ENCODE measurements at places on chromosomes 12 and 14.

GRCh38 chr14:100078997-100079725 is 13.9 kb downstream of the EVL start:
- DNase-seq: no peak

GRCh38 chr12:53050426-53051057 is 677 bp downstream of the TNS2 start:
- no peak for DNase-seq

GRCh38 chr14:49585803-49586672 is at the start of gene RPS29:
TSS of gene RPS29 (minus strand) at chr14:49586380. CDS start at chr14:49586346, 34 bp downstream.
- peak; percentile 100 for DNase-seq

DNA sequence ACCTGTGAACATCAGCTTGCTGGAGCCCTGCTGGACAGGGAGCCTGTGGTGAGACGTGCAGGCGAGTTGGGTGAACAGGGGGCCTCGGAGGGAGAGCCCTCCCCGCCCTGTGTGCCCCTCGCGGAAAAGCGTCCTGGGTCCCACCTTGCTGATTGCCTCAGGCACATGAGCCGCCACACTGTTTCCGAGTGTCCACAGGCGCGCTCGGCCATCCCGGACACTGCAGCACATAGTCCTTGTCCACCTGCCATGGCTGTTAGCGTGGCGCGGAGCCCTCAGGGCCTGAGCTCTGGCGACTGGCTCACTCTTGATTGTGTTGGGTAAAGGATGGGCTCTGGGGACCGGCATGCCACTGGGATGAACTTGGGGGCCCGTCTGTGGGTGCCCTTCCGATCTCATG is 40.0 kb downstream of the PACS2 start:
- no peak for DNase-seq

- no peak for DNase-seq
Measured at GRCh38 chr14:68060198-68060597, 240.6 kb downstream of the RAD51B start.

DNA sequence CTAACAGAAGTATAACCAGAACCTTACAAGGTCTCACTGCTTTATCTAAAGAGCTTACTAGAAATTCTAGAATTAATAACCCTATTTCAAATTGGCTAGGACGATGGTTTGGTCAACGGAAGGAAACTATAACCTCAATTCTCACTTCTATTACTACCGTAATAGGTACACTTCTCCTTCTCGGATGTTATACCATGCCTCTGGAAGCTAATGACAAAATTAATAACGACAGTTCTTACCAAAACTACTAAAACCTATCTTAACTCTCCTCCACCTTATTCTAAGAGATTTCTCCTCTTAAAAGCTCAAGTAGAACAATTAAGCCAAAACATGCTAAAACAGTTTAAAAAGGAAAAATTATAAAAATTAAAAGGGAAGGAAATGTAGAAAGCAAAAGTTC is 23.7 kb upstream of the UBC start:
- no peak for DNase-seq

DNA sequence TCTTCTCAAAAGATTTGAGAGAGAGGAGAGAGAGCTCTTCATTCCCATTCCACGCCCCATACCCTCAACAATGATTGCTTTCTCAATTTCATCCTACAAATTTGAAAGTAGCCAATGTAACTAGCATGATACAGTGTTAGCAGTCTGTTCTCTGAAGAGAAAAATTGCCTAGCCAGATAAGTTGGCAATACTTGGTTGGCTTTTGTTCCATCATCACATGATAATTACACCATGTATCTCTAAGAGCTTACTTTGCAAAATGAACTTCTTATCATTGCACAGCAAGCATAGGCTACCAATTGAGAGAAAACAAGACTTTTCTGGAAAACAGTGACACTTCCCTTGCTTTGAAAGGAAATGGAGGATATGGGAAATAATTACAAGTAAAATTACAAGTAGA is 68.9 kb downstream of the FSCB start:
- no peak for DNase-seq

DNA sequence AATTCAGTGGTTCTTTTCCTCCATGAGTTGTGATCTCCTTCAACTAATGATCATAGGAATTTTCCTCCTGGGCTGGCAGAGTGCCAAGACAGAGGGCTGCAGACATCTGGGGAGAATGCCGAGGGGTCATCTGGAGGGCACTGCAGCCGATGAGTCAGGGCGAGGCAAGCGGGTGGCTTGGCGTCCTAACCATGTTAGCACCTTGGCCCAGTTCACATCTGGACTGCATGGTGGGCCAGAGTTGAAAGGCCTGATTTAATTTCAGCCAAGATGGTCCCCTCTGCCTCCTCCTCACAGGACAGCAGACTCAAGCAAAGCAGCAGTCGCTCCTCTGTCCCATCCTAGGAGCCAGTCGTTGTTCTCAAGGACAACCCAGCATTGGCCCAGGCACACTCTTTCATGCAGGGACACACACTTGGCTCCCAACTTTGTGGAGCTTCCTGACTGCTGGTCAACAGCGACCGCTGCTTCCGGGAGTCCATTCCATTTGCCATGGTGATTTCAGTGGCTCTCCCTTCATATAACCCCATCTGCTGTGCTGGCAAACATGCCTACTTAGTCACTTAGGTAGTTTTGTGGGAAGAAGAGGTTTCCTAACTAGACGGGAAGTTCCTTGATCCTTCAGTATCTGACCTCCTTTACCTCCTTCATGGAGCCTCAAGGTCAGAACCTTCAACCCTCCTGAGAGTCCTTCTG is 161.8 kb downstream of the TTC8 start:
- no peak for DNase-seq

All from small intestine (tissue), 16 donors.